ENCODE measurements at places on chromosomes 5 and 9.

DNA sequence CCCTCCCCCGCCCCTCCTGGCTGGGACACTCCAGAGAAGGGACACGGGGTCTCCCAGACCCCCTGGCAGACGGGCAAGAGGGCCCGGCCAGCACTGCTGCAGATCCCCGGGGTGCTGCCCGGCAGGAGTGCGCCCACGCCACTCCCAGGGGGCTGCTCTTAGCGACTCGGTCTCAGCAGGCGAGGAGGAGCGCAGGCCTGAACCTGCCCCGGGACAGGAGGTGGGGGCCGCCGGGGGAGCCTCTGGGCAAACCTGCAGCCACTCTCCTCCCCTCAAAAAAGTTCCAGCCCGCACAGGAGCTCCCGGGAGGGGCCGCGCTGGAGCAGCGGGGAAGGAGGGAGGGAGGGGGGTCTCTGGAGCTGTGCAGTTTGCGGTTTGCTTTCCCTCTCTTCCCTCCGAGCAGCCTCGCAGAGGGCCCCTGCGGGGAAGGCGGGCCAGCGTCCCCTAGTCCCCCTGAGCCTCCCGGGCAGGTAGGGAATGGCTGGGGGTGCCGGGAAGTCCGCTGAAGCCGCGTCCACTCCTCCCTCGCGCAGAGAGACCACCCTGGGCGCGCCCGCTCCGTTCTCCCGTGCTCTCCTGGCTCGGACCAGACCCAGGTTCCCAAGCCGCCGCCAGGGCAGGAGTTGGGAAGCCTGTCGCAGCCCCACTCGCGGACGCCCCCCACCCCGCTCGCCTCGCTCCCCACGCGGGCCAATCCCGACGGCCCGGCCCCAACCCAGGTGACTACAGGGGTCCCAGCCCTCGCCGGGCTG is 44.2 kb downstream of the NACC2 start:
- no peak for DNase-seq

GRCh38 chr9:14068690-14069089 is 245.3 kb downstream of the NFIB start:
- no peak for DNase-seq

- no peak for DNase-seq
Measured at GRCh38 chr9:115864581-115864980, 289.0 kb upstream of the PAPPA start.

DNA sequence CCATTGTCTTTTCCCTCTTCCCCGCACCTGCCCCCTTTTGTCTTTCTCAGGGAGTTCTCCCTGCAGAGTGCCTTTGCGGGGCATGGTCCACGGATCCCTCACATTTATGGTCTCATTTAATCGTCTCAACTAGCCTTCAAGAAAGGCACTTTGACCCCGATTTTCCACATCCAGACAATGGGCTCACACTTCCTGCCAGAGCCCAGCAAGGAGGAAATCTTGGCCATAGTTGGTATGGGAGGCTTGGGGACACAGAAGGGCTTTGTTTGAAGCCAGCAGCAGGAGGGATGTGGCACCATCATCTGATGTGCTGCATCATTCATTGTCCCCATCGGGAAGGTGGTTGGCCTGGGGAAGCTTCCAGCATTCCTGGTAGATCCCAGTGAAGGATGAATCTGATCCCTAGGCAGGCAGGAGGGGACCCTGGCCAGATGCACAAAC is 24.9 kb downstream of the GSN start:
- no peak for DNase-seq

Data from NCI-H748 treated with DMSO at 0.1 percent for 48 hours (cell line).